Fibroblast of mammary gland (primary cell): ENCODE measurements at places on chromosomes 13 and 19.

- DNase-seq, result no peak
Observed at GRCh38 chr19:21585281-21585890, 80.0 kb downstream of the ZNF429 start.

DNA sequence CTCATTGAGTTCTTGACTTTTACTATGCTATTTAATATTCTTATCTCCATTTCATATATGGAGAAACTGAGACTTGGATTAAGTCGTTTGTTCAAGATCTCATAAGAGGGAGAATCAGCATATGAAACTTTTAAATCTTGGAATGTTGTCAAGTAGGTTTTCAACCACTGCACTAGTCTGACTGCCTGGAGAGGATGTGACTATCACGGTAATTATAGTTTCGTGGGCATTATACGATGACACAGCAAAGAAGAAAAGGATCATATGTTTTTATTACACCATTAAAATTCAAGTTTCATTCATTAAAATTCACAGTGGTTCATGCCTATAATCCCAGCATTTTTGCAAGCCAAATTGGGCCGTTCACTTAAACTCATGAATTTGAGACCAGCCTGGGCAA lies 555.2 kb downstream of the SLITRK1 start:
- DNase-seq, result no peak

GRCh38 chr13:34738254-34738992 lies 203.6 kb upstream of the NBEA start:
- DNase-seq, result no peak

GRCh38 chr19:54916822-54917221 lies 10.9 kb downstream of the NCR1 start:
- DNase-seq, result no peak

- DNase-seq, result peak; percentile 65
Observed at GRCh38 chr13:110758195-110758805, 44.8 kb downstream of the ING1 start.

DNA sequence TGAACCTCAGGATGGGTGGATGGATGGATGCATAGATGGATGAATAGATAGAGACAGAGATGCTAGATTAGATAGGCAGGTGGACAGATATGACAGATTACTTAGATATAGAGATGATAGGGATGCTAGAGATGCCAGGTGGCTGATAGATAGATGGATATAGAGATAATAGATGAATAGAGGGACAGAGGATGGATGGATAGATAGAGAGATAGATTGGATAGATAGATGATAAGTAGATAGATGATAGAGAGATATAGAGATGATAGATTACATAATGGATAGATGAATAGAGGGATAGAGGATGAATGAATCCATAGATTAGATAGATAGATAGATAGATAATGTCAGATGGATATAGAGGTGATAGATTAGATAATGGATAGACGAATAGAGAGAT lies 88.4 kb upstream of the TM9SF2 start:
- DNase-seq, result no peak

DNA sequence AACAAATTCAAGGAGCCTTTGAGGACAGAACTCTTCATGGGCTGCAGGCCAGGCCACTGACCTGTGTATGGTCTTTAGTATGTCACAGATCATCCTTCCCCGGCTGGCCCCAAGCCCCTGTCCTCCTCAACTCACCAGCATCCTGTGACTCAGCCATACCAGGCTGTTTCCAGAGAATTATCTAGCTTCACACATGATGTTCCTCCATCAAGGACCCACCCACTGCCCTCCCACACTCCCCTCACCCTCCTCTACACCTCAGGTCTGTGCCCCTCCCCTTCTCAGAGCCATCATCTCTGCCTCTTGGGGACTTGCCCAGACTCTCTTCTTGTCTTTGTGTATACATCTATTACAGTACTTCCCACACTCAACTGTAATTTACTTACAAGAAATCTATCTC lies 14.7 kb downstream of the DCT start:
- DNase-seq, result peak; percentile 5

GRCh38 chr19:38708413-38709024 lies 35.8 kb downstream of the CAPN12 start:
- DNase-seq, result no peak

DNA sequence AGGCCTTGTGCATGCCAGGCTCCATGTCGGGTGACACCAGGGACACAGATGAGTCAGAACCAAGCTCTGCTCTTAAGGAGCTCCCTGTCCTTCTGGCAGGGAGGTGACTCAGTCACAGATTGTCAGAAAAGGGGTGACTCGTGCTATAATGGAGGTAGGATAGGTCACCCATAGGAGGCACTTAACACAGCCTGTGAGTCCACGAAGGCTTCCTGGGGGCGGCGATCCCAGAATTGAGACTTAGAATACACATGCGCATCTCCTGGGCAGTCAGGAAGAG lies 19.6 kb downstream of the FUZ start:
- DNase-seq, result peak; percentile 53

DNA sequence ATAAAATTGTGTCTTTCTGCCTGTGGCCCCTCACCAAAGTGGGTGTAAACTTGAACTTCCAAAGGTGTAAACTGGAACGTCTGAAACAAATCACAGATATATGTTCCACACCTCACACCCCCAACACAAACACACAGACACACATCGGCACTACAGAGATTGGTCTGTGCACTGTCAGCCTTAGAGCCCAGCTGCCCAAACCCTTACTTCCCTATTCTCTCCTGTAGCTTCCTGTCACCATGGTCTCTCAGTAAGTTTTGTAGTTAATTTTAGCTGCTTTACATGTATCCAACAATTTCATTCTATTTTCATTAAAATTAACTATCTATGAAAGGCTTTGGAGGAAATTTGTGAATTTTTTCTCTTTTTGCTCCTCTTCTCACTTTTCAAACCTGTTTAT lies 5.4 kb downstream of the TM9SF2 start:
- DNase-seq, result no peak

- peak; percentile 92 for DNase-seq
Observed at GRCh38 chr13:40236566-40237168, 429.8 kb downstream of the FOXO1 start.

DNA sequence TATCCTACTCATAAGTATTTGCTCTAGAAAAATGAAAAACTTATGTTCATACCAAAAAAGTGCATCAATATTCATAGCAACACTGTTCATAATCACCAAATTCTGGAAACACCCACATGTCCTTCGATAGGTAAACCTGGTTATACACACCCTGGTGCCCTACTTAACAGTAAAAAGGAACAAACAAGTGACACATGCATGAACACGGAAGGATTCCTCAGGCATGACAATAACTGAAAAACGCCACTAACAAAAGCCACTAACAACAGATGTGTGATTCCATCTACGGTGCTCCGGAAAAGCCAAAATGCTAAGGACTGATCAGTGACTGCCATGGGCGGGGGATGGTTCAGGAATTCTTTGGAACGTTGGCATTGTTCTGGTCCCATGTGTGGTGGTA lies 65.5 kb downstream of the STK24 start:
- DNase-seq, result no peak

DNA sequence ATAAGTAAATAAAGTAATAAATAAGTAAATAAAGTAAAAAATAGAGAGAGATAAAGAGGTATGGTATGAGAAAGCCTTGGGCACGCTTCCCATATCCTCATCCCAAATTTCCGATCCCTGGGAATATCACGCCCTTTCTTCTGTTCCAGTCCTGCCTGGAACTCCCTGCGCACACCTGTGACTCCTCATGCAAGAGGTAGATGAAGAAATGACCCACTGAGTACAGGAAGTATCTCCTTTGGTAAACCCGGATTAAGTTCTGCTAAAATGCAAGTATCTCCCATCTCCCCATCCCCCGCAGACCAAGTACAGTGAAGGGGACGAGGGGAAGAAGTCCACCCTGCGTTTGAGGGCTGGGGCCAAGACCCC lies 399 bp upstream of the ZNF136 start:
- DNase-seq, result no peak

DNA sequence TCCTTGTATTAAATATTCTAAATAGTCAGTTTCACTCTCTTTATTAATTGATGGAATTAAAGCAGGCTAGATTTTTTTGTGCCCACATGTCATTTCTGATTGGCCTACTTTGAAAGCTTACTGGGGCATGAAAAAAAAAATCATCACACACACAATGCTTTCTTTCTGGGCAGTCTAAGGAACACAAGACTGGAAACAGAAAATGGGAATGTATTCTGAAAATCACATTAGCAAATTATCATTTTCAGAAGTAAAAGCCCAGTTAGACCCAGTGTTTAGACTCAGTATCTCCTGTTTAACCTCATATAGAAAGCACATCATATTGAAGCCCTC lies 339.4 kb downstream of the SPRY2 start:
- DNase-seq, result no peak

GRCh38 chr13:83692800-83693199 lies 189.5 kb downstream of the SLITRK1 start:
- DNase-seq, result no peak

DNA sequence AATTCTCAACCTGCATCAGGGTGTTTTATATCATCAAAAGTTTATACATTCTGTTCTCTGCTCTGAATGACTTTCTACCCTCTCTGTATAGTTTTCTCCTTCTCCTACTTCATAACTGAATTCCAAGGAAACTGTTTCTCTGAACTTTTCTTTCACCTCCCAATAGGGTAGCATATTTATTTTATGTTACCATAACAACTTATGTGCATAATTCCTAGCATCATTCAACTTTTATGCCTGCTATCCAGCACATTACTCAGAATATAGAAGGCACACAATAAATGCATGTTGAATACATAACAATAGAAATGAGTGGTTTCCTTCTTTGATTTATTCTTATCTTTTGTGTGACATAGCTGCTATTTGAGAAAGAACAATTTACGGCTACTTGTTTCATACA lies 2385.0 kb downstream of the PCDH9 start:
- no peak for DNase-seq

GRCh38 chr19:29367791-29368222 lies 154.9 kb upstream of the UQCRFS1 start:
- DNase-seq, result no peak

- DNase-seq, result no peak
Observed at GRCh38 chr19:17285415-17286135, 3.9 kb downstream of the ANKLE1 start.

- no peak for DNase-seq
Observed at GRCh38 chr13:22848539-22849052, 332.2 kb upstream of the SGCG start.
